ENCODE measurements at places on chromosomes 7 and 10.

DNA sequence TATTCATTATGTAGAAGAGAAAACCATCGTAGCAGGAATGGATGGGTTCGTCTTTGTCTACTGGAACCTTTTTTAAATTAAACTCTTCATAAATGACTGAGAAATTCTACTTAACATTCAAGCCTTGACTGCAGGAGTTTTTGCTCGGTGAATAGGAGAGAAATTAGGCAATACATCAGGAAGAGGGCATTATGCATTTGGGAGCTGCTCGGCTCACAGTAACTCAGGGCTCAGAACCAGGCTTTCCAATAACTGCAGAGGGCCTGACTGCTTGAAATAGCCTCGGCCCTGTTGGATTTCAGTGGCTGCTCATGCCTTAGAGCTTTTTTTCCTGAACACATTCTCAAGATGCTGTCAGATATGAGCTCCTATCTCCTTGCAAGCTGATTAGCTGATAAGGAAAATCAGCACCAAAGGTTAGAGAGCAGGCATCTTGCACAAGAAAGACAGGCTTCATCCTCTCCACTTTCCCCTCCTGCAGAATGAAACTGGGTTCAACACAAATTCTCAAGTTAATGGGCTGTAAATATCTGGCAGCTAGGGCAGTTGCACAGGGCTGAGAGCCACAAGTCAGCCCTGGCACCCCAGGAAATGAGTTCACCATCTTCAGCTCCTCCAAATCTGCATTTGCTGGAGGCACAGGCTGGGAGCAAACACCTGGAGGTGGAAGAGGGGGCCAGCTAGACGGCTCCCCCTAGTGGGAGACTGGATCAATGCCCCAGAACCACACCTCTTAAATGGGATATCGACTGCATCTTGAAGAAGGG is 24.3 kb downstream of the TECTB start:
- DNase-seq: peak; percentile 83

- DNase-seq: no peak
Measured at GRCh38 chr10:132403511-132404168, 6.6 kb downstream of the PWWP2B start.

- no peak for DNase-seq
Measured at GRCh38 chr7:80235334-80235733, 100.7 kb downstream of the GNAI1 start.

DNA sequence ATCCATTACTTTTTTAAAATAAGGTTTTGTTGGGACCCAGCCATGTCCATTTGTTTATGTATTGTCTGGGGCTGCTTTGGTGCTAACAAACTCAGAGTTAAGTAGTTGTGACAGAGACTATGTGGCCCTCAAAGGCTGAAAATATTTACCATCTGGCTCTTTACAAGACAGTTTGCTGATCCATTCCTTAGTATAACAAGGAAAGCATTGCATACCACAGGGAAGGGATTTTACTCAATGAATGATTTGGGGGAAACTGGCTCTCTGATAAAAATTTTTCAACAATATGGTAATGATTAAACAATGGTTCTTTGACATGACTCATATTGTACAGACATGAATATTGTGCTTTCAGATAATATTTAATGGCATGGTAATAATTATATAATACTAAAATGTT is 738.1 kb downstream of the KCNMA1 start:
- DNase-seq: no peak

DNA sequence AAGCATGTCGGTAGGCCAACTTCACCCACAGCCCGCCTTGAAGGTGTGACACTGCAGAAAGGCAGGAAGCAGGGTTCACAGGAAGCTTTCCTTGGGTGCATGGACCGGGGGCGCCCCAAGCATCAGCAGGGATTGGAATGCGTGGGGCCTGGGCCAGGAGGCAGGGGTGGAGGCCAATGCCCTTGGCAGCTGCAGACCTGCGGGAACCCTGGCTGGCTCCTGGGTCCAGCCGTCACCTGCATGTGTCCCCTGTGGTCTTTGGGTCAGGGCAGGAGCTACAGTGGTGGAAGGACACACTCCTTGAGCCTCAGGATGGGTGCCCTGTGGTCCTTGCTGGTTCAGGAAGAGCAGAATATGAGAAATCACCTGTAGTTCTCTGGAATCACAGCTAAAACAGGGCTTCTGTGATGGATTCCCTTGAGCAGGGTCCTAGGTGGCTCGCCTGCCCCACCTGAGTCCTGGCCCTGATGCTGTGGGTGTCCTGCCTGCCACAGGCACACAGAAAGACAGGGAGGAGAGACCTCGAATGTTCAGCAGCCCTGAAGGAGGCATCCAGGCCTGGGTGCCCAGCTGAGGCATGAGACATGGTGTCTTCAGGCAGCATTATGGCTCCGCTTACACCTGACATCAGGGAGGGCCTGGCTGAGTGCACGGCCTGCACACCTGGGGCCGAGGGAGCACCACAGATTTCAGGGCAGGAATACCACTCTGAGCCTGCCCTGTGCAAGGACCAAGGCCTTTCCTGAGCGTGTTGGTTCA is 15.1 kb downstream of the ANTXRL start:
- DNase-seq: no peak

GRCh38 chr10:35579726-35580422 is 25.3 kb upstream of the GJD4 start:
- DNase-seq: no peak

GRCh38 chr7:41568135-41568534 is 134.8 kb downstream of the INHBA start:
- DNase-seq: no peak

DNA sequence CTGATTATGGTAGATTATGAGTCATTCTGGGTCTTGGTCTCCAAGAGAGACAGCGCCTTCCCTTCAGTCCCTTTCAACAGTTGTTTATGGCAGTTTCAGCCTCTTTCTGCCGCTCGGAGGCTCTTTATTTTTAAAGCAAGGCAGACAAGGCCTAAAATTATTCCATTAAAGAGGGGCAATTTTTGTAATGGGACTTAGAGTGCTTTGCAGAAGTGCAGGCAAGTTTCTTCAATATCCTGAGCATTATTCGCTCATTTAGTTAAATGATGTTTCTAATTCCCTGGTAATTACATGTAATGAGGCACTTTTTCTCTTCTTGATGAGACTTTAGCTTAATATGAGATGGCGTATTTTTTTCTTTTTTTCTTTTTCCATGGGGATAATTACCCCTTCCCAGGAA is 33.6 kb downstream of the BUB3 start:
- DNase-seq: no peak

DNA sequence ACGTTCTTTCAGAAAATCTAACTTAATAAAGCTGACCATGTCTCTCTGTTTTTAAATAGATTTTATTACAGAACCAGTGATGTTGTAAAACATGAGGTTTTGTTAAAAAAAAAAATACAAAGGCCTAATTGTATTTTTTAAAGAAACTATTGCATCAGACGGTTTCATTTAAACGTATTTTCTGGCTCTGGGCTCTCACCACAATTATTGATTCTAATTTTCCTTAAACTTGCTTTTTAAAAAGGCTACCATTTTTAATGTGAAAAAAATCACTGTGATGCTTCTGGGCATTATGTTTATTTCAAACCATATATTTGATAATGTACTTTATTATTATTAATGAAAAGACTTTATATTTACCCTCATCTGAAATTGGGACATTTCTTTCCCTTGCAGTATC is 94.3 kb downstream of the CABCOCO1 start:
- no peak for DNase-seq

DNA sequence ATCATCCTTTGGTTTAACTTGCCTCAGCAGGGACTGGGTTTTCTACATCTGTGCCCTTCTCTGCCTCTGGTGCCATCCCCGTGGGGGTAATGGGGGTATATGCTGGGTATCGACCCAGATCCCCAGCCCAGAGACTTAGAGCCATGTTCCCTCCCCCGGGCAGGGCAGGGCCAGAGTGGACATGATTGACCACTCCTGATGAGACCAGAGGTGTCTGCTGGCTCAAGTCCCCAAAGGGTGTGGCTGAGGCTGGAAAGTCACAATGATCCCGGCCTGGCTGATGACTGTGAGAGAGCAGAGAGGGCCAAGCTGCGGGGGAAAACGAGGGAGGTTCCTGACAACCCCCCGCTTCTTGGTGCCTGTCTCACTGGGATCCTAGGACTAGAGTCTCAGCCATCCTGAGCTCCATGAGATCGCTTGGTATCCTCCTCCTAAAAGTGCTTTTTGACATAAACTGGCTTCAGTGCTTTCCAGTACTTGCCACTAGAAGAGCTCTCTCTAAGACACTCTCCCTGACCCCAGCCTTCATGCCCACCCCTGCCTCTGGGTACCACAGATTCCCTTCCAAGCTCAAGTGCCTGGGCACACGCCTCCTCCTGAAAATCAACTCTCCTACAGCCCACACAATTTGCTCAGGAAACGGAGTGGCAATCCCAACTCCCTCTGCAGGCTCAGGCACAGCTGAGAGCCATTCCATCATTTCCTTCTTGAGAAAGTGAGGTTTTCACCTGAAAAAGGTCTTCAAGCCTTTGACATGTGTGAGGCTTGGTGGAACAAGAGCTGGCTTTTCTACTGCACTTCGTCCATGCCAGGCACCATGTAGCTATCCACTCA is 33.9 kb downstream of the DRGX start:
- DNase-seq: no peak

GRCh38 chr10:60282771-60283353 is 106.8 kb downstream of the ANK3 start:
- peak; percentile 45 for DNase-seq

GRCh38 chr7:39260279-39260844 is 282.7 kb downstream of the POU6F2 start:
- DNase-seq: no peak

GRCh38 chr7:85974176-85974575 is 669.5 kb upstream of the GRM3 start:
- no peak for DNase-seq

DNA sequence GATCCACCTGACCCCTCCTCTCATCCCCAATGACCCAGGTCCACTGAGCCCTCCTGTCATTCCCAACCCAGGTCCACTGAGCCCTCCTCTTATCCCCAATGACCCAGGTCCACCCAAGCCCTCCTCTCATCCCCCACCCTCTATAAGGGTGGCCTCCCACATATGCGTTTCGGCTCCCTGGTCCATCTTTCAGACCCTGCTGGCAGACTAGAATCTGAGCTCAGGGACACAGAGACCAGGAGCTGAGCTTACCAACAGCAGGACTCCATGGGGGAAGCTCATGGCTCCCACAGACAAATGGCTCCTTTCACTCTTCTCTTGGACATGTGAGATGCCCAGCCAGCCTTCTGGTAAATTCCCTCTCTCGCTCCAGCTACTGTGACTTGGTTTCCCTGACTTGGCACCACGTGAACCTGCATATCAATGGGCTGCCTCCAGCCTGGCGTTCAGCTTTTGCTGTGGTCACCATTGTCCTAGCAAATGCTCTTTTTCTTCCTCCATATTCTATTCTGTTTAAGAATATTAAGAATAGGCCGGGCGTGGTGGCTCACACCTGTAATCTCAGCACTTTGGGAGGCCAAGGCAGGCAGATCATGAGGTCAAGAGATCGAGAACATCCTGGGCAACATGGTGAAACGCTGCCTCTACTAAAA is 24.8 kb upstream of the INPP5A start:
- DNase-seq: no peak

DNA sequence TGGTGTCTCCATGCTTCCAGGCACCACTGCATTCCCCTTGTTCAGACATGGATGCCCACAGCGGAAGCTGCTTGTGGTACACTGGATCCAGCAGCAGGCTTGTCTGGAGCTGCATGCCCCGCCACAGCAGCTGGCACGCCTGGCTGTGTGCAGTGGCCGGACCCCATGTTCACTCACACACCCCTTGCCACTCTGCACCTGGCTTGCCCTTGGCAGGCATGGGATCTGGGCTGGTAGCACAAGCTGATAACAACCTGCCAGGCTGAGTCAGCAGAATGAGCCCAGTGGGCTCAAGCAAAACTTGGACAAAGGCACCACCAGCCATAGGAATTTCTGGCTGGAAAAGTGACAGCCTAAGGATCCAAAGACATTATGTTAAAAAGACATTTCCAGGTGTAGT is 91.8 kb upstream of the TMEM168 start:
- no peak for DNase-seq

DNA sequence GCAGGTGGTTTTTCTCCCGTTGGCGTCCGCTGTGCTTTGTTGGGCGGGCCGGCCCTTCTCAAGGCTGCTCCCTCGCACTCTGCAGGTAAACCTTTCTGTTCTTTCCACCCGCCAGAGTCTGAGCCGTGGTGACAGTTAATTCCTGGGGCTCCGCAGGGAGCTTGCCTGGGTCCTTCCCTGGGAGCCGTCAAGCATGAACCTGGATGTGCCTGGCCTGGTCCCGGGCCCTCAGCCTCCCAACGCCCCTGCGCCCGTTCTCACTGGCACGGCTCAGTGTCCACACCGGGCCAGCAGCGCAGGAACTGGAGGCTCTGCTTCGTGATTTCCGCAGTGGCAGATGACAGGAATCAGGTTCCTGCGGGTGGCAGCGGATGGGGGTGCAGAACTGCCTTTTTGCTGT is 10.9 kb upstream of the NKX6-2 start:
- no peak for DNase-seq

DNA sequence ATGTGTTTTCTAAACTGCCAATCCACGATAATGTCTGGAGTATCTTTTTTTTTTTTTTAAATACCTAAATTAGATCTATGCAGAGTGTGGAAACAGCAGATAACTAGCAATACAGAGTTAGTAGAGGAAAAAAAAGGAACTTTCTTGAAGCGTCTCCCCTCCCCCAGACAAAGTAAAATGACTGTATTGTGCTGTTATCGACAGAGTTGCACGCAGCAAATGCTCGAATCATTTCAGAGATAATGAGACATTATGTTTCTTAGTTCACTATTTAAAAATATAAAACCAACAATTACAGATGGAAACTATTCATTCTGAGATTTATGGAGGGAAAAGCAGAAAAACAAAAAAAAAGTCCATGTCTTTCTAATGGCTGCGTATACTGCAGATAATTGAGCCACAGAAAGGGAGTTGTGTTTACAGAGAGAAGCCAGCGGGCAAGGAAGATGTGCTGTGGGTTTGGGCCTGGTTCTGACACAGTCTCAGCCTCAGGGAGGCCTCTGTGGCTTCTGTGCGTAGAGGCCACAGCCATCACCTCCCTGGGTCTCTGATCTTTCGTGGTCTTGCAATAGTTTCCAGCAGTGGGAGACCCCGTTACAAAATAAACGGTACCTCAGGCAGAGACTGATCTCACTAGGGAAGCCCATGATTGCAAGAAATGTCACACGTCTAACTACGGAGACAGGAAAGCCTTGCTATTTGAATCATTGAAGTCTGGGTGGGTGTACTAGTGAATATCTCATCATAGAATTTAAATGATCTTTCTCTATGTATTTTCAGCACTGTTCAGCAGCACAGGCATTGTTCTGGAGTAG is 19.1 kb upstream of the KLF6 start:
- no peak for DNase-seq

DNA sequence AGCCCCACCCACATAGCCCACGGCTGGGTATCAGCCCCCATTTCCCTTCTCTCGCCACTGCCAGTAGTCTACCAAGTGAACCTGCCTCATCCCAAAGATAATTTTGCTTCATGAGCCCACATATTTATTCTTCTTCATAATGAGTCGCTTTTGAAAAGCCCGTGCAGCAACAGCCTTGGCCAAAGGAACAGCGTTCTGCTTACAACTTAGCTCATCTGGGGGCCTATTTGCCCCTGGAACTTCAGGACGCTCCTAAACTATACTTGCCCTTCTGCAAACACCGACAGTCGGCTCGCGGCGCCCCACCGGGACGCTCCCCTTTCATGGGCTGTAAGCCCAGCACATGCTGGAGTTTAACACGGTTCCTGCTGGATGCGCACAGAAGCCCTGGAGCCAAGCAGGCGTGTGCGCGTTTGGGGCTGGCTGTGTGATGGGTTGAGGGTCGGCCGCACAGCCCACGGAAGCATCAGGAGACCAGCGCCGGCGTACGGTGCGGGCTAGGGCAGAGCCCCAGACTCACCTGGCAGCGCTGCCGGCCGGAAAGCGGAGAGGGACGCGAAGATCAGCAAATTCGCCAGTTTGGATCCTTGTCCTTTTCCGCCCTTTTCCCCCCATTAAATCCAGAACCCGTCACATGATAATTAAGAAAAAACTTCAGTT is 370 bp downstream of the TMEM60 start:
- peak; percentile 45 for DNase-seq
